RPMI7951 (cell line): ENCODE measurements at places on chromosomes 7 and 10.
A peak's percentile ranks its signal among the peaks of the same experiment; 100 is the strongest.

GRCh38 chr7:150631866-150632864 lies at the start of gene GIMAP6:
Gene GIMAP6 (minus strand): TSS chr7:150632385. CDS start chr7:150630142, 2,243 bp downstream.
- DNase-seq: peak; percentile 3

DNA sequence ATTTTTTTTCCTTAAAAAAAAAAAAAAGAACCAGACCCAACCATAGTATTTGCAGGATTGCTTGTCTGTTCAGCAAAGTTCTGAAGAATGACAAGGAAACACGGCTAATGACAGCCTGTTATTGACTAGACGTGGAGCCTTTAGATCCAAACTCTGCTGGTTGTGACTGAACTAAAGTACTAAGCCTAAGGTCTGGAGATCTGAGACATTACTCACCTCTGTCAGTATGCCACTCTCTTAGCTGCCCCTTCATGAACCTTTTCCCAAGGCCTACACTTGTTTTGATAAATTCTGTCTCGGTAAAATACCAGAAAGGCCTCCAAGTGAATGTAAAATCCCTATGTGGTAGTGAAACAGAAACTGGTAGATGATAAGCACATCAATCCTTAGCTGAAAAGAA lies 101.0 kb downstream of the CABCOCO1 start:
- no peak for DNase-seq

- no peak for DNase-seq
These were observed 34.5 kb upstream of the TTYH3 start for GRCh38 chr7:2597273-2597640.

DNA sequence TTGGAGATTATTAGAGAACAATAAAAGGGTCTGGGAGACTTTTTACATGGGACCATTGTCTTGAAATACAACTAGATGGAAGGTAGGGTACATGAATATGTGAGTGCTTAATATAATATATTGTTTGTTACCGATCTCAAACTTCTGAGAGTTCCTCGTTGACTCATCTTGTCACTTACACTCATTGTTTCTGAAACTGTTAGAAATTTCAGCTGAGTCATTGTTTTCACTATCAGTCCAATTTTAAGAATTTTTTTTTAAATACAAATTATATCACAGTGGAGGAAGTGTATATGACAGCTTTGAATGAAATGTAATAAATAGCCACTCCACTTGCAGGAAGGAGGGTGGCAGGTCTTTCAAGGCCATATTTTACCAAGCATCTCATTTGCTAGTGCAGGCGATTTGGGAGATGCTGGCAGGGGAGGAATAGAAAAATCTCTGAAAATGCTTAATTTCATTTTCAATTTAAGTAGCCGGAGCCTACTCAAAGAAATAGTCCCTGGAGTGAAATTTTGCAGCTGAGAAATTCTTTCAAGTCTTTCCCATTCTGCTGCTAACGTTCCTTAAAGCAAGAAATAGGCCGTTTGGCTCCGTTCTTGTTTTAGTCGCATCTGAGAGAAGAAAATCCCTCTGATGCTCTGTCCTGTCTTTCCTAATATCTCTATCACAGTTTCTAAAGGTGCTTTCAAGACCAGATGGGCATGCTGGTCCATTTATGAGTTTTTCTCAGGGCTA lies 1404.2 kb upstream of the CELF2 start:
- no peak for DNase-seq
